ENCODE measurements at places on chromosomes 16 and 17.

DNA sequence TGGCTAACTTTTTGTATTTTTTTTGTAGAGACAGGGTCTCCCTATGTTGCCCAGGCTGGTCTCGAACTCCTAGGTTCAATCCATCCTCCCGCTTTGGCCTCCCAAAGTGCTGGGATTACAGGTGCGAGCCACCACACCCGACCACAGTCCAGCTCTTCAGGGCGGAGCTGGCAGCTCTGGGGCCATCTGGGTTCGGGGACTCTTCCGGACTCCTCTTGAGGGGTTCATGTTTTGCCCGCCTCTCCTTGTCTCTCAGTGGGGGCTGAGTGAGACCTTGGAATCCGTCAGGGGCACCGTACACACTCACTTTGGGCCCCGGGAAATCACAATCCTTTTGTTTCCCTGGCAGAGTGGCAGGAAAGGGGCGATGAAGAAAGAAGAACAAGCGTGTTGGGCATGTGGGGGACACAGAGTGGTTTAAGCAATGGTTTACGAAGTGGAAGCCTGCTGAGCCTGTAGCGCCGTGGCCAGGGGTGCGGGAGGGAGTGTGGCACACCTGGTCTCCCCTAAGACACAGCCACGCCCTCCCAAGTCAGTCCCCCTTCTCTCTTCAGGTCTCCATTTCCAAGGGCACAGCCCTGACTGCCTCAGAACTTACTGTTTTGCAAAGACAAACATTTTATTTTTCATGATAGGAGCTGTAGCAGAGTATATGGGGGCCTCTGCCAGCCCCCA lies 26.1 kb downstream of the TNS4 start:
- no peak for DNase-seq

DNA sequence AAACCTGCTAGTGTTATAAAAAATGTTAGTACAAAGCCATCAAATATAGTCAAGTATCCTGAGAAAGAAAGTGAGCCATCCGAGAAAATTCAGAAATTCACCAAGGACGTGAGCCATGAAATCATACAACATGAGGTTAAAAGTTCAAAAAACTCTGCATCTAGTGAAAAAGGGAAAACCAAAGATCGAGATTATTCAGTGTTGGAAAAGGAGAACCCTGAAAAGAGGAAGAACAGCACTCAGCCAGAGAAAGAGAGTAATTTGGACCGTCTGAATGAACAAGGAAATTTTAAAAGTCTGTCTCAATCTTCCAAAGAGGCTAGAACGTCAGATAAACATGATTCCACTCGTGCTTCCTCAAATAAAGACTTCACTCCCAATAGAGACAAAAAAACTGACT lies 31.7 kb downstream of the RBBP6 start:
- DNase-seq, result no peak

- no peak for DNase-seq
These were observed 2.7 kb downstream of the GCGR start for GRCh38 chr17:81806461-81807209.

GRCh38 chr16:56977216-56977615 lies 12.1 kb upstream of the NLRC5 start:
- no peak for DNase-seq

DNA sequence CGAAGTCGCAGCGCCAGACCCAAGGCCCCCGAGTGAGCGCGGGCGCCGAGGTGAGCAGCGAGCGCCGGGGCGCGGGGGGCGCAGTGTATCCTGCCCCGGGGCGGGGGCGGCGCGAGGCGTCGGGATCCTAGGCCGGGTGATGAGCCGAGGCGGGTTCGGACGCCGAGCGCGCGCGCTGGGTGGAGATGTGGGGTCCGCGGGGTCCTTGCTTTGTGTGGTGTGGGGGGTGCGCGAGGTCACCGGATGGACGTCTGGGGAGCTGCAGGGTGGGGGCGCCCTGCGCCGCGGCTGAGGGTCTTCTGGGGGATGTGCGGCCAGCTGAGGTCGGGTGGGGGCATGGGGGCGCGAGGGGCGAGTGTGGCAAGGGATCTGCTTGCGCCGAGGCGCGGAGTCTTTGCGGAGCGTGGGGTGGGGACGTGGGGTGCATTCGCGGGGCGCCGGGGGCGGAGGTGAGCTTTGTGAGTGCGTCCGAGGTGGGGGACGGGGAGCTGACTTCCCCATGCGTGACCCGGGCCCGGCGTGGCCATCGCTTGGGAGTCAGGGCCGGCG lies 560 bp downstream of the RAI1 start:
- DNase-seq, result no peak

GRCh38 chr16:23052908-23053580 lies 96.2 kb downstream of the USP31 start:
- no peak for DNase-seq

- DNase-seq, result no peak
These were observed 18.2 kb upstream of the FASN start for GRCh38 chr17:82116246-82116645.

GRCh38 chr17:81436294-81436849 lies 41.1 kb downstream of the BAHCC1 start:
- no peak for DNase-seq

GRCh38 chr16:11205065-11205699 lies 50.8 kb downstream of the SOCS1 start:
- no peak for DNase-seq

- DNase-seq, result no peak
These were observed 76.7 kb downstream of the C16orf95 start for GRCh38 chr16:87240211-87241136.

- no peak for DNase-seq
These were observed 7.5 kb upstream of the ITGAD start for GRCh38 chr16:31385680-31386079.

- DNase-seq, result no peak
These were observed 54.4 kb upstream of the RCVRN start for GRCh38 chr17:9959377-9959981.

DNA sequence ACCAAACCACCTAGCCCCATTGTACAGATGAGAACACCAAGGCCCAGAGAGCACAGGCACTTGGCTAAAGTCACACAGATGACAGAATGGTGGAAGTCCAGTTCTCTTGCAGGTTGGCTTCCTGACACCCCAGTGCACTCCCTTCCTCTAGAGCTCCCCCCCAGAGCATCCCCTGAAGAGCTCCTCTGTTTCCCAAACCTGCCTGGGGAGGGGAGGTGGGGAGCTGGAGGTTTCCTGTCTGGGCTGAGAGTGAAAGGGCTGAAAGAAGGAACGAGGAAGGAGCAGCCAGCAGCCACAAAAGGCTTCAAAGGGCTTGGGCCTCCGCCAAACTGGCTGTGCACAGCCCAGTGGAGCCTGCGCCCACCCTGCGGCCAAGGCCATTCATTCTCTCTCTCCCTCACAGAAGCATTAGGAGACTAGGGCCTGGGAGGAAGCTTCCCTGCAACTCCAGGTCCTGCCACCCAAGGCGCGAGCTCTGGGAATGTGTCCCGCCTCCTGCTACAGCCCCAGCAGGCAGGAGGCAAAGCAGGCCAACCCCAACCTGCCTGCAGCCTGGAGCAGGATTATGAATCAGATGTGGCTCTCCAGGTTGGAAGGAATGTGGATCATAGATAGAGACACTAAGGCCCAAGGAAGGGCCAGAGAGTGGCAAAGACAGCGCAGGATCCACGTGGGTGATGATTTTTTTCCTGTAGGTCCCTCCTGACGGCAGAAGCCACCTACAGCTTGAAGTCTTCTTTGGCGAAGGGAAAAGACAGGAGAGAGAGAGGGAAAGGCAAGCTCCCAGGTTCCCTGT lies 913 bp downstream of the SLC13A5 start:
- no peak for DNase-seq

DNA sequence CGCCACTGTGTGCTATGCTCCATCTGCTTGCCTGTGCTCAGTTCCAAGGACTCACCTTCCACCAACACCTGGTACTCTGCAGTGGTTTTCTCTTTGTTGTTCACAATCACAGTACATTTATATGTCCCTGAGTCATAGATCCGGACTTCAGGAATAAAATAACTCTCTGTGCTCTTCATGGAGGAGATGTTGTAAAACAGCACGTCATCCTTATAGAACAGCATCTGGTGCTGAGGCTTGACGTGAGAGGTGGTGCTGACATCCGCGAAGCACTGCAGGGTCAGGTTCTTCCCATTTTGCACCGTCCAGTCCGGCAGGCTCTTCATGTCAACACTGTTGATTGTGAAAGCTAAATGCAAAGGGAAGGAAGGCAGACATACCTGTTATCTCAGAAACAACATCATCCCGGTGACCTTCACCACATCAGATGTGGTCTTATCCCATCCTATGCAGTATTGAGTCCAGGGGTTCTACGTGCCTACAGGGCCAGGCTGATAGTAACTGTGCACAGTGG lies 12.8 kb downstream of the PECAM1 start:
- DNase-seq, result no peak

- no peak for DNase-seq
These were observed 59.3 kb downstream of the USP10 start for GRCh38 chr16:84759061-84759460.

DNA sequence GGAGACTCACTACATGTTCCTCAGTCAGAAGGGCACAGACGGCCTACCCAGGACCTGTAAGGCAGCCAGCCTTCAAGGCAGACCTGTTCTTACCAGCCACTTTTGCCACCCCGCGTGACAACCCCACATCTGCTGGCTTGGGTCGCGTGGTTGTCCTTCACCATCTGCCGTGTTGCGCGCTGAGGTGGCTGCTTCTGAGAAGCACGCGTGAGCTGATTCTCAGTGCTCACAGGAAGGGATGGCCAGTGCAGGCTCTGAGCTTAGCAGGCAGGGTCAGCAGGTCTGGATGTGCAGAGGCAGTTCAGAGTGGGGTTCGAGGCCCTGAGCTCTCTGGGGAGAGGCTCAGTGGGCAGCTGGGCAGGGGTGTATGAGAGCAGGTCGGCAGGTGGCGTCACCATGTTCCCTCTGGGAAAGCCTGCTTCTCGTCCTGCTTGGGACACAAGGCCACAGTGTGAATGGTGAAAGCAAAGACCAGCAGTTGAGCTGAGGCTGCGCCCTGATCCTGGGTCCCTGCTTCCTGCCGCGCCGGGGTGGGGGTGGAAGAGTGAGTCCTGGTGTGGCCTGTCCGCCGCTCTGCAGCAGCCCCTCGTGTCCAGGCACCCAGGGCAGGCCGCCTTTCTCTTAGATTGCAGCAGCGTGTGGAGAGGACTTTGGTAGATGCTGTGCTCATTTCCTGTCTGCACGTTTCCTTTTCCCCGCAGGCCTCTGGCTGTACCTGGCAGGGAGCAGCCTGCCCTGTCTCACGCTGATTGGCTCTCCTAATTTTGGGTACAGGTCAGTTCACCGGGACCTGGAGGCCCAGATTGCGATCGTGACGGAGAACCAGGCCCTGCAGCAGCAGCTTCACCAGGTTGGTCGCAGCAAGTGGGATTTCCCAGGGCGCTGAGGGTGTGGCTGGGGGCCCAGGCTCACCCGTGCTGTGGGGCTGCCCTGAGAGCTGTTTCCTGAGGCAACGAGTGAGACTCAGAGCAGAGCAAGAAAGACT lies 36.0 kb downstream of the PGS1 start:
- no peak for DNase-seq

DNA sequence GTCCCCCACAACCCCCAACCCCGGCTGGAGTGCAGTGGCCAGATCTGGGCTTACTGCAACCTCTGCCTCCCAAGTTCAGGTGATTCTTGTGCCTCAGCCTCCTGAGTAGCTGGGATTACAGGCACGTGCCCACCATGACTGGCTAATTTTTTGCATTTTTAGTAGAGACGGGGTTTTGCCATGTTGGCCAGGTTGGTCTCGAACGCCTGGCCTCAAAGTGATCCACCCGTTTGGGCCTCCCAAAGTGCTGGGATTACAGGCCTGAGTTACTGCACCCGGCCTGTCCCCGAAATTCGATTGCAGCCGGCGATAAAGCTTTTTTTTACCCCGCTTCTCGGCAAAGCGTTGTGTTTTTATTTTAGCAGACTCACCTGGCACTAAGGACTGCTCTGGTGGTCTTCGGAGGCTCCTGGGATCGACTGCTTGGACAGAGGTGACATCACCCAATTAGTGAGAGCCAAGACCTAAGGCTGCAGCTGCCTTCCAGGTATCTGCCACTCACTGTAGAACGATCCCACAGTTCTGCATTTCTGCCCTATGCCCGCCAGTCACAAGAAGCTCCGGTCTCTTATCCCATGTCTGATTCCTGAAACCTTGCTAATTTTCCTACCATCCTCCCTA lies 82.2 kb upstream of the ARL4D start:
- no peak for DNase-seq

GRCh38 chr17:16937431-16937830 lies 34.5 kb downstream of the TNFRSF13B start:
- no peak for DNase-seq

- DNase-seq, result no peak
These were observed 202.6 kb downstream of the RBFOX3 start for GRCh38 chr17:79408251-79408650.

DNA sequence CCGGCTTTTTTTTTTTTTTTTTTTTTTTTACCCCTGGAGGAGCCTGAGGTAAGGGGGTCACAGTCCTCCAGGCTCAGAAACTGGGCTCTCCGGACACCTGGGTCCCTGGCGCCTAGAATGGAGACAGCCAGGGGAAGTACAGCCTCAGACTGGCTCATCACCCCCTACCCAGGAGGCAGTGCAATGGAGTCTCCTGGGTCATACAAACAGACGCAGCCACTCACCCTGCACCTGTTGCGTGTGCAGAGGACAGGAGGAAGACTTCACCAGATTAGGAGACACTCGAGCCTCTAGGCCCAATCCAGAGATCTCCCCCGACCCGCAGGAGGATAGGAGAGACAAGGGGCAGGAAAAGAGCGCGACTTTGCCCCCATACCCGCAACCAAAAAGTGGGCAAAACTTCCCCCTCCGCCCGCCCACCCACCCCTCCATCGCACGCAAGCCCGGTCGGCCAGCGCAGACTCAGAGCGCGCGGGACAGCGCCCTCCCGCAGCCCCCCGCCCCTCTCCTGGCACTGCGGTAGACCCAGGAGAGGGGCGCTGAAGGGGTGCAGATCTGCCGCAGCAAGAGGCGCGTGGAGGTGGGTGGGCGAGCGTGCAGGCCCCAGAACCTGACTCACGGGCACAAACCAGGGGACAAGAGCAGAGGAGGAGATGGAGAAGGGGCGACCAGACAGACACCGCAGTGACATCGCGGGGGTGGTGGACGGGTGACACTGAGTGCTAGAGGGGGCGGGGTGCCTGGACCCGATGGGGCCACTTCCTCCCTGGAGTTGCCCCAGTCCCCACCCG lies 900 bp downstream of the HAP1 start:
- no peak for DNase-seq

GRCh38 chr17:81322271-81323082 lies 27.4 kb upstream of the SLC38A10 start:
- no peak for DNase-seq

GRCh38 chr17:65202844-65203571 lies 65.8 kb downstream of the RGS9 start:
- DNase-seq, result no peak

Measured in AG04449 (cell line).